ENCODE measurements at places on chromosomes 7 and 10.

DNA sequence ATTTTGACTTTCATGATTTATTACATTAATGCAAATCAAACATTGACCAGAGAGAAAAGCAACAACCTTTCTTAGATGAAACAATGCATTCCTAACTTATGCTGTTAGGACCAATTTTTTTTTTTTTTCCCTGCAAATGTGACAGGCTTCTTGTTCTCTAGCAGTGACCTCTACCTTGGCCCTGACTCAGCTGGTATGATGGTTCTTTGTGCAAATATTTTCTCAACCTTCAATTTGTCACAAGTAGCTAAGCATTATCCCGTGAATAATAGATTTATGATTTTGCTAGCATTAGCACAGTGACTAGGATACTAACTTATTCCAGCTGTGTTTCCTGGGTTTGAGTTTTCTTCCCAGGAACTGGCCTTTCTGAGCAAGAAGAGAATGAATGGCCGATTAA is 64.9 kb downstream of the PPP1R9A start:
- no peak for DNase-seq

DNA sequence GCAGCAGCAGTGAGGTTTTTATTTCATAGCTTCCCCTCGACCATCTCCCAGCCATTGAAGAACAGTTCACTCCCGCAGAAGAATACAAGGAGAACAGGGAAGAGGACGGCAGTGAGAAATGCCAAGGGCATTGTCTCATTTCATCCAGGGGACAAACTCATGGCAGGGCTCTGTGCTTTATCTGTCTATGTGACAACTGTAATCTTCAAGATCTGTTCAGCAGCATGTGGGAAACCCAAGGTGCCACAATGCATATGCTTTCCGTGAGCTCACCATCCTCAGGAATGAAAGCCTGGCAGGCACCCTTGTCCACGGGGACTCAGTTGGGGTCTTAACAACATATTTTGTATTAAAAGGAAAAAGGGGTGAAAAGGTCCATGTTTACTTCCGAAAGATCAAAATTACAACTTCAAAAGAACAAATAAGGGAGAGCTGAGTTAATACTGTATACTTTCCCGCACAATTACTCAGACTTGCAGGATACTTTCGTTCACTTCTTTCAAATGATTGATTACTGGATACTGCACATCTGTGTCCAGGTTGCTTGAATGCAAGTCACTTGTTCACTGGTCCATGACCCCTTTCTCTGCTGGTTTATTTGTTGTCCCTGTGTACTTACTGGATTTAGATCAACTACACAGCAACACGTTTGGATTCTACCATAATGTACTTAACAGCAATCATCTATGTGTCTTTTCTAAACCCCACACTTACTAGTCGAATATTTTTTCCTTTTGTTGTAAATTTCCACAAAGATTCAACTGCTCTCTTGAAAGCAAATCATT is 90.1 kb upstream of the ATP6V0A4 start:
- DNase-seq: peak; percentile 7

GRCh38 chr10:106967452-106967851 is 197.1 kb downstream of the SORCS1 start:
- no peak for DNase-seq

DNA sequence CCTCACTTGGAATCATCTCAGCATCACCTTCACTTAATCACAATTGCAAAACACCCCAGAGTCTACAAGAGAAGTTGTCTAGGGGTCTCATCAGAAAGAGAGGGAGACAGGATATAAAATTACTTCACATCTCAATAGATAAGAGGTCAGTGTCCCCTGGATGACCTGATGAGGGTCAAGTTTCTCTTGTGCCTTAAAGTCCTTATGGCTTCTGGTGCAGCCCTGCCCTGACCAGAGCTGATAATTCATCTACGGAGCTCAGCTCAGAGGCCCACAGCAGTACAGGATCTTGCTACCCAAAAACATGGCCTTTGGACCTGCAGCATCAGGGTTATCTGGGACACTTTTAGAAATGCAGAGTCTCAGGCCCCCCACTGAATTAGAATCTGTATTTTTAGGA is 111.1 kb upstream of the GLI3 start:
- DNase-seq: no peak

GRCh38 chr7:24504836-24505235 is 68.4 kb upstream of the PALS2 start:
- no peak for DNase-seq

DNA sequence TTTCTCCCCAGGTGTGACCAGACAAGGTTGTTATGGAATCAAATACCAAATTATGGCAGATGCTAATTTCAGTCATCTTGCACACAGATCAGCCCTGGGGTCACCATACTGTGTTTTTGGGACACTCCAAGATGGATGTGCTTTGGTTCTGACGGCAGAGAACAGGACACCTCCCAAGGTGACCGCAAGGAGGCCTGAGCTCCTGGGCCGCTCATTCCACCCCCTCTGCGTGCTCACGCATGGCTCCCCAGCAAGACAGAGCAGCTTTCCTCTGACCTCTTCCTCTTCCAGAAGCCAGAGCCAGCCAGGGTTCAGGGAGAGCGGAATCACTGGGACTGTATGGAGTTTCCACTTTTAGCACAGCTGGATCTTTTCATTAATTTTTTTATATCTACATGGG is 402.8 kb downstream of the DNAJB6 start:
- no peak for DNase-seq

GRCh38 chr10:4532976-4533375 is 293.0 kb upstream of the AKR1E2 start:
- no peak for DNase-seq

DNA sequence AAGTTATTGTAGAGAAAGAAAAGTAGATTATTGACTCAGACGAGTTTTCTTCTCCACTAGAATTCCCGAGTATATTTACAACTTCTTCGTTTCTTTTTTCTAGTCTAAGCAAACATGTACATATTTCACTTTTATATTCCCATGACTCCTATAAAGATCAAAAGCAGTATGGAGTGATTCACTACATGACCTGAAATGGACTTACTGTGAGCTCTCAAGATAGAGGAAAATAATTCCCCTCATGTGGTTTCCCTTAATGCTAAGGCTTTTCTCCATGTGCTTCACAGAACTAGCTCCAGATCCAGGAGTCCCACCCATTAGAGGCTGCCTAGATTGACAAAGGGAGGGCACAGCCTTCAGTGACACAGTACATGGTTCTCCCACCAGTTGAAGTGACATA is 823.1 kb upstream of the LRRTM3 start:
- no peak for DNase-seq

- DNase-seq: peak; percentile 62
Observed at GRCh38 chr10:26556748-26557640, 118.9 kb downstream of the APBB1IP start.

DNA sequence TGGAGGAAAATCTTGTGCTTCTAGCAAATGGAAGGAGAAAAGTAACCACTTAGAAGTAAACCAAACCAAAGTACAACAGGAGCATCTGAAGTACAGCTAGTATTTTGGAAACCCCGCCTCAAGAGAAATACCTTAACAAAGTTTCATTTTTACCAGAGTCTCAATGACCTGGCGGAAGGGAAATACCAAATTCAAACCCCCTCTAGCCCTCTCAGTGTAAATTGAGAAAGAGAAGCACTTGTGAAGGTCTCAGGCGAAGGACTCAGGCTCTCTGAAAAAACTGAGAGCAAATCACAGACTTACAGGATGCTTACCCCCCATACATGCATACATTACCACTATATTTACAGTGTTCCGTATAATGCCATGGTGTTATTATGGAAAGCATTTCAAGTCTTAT is 70.1 kb downstream of the ZPBP start:
- no peak for DNase-seq

DNA sequence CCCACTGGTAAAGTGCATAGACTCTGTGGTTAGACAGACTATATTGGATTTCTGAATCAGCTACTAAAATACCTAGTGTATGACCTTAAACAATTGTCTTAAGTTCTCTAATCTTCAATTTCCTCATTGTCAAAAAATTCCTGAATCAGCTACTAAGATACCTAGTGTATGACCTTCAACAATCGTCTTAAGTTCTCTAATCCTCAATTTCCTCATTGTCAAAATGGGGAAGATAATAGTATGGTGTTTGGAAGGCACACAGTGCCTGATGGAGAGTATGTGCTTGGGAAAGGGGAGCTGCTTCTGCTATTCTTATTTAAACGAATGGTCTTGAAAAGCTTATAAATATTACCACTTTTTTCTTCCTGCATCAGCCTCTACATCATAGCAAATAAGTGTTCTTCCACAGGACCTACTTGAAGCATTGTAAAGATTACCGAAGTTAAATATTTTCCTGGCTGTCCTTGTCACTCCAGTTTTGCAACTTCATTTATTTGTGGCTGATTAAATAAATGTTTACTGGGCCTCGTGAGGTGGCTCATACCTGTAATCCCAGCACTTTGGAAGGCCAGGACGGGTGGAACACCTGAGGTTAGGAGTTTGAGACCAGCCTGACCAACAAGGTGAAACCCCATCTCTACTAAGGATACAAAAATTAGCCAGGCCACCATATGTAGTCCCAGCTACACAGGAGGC is 64.4 kb upstream of the ITGA8 start:
- no peak for DNase-seq

DNA sequence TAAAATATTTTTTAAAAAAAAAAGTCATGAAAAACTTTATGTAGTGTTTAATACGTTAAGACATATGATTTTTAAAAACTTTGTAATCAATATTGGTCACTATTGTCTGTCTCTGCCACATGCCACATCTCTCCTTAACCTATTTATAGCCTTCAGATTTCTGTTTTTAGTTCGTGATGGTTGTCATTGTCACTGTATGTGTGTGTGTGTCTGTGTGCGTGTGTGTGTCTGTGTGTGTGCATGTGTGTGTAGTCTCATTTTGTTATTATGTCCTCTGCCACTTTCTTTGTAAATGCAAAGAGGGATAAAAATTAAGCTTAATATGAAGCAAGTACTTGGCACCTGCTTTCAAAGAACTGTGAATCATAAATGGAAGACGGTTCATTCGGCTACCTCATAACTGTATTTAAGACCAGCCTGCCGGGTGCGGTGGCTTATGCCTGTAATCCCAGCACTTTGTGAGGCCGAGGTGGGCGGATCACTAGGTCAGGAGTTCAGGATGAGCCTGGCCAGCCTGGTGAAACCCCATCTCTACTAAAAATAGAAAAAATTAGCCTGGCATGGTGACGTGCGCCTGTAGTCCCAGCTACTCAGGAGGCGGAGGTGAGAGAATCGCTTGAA is 354.0 kb downstream of the ARL4A start:
- DNase-seq: no peak

DNA sequence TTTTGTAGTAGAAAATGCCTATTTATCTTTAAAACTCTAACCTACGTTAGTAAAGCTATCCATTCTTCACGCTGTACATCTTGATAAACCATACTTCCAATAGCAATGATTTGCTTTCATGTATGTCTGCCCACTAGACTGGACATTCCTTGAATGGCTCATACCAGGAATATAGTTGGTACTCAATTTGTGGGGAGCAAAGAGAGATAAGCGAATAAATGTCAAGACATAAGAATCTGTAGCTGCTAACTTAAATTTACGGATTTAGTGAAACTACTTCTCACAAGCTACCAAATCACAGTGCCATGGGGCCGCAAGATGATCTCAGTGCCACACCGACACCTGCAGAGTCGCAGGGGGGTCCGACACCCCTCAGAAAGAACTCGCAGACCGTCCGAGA is 763 bp upstream of the RALA start:
- no peak for DNase-seq

GRCh38 chr7:105759670-105760550 is 116.5 kb downstream of the ATXN7L1 start:
- DNase-seq: peak; percentile 75

GRCh38 chr7:135802697-135803096 is 54.1 kb upstream of the FAM180A start:
- DNase-seq: no peak

- peak; percentile 24 for DNase-seq
Observed at GRCh38 chr10:78053211-78053868, 19.7 kb downstream of the RPS24 start.

DNA sequence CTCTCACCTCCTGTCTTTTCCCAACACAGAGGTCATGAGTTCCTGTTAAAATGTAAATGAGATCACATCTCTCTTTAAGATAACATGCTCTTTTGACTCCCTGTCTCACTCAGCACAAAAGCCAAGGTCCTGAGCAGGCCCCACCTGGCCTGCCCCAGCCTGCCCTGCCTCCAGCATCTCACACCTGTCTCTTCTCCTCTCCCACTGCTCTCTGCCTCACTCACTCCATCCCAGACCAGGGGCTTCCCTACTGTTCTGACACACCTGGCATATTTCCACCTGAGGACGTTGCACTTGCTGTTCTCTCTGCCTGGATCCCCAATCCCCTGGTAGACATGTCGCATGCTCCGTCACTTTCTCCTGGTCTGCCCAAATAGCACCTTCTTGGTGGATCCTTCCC is 285.0 kb upstream of the ZMIZ1 start:
- no peak for DNase-seq

DNA sequence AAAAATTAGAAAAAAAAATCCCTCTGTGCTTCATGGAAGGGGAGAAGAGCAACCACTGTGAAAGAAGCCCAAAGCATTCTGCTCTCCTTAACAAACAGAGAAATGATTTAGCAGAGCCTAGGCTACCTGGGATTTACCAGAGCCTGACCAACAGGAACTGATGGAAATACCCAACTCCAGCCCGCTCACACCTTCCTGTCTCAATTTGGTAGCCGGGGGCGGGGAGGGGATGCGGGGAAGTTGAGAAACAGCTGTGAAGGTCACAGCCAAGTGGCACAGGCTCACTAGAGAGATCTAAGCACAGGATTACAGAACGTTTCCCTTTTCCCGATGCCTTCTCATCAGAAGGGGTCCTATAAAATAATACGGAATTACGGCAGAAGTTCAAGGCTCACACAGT is 17.6 kb downstream of the RSU1 start:
- no peak for DNase-seq

- DNase-seq: no peak
Observed at GRCh38 chr7:19295376-19295775, 150.2 kb upstream of the FERD3L start.

- peak; percentile 47 for DNase-seq
Observed at GRCh38 chr7:30510124-30511075, 5.8 kb upstream of the GGCT start.

DNA sequence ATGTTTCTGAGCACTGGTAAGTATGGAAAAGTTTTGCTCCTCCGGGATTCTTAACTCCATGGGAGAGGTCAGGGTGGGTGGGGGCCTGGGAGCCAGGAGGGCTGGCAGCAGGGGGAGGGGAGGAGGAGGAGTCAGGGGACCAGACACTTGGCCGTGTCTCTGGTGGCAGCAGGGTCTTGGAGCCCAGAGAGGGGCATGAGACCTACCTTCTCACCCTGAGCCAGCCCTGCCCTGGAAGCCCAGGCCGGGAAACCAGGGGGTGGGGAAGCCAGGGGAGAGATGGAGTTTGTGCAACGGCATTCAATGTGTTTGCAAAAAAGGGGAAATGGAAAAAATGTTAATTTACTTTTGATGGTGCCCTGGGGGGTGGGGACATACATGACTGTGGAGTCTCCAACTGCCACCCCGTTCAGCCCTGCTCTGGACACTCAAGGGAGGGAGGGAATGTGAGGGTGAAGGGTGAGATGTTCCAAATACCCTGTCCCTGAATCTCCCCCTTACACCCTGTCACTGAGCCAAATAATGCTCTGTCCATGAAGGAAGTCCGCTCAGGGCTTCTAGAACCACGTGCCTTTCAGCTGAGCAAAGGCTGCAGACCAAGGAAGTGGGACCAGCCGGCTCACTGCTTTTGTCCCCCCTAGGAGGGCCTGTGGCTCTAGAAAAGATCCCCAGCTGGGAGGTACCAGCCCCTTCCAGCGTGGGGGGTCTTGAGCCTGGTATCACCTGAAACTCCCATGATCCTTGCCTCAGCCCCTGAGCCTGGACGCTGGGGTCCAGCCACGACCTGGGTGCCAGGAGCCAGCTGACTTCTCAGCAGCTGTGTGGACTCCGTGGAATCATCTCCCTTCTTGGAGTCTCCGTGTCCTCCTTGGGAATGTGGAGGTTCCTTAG is 48.3 kb downstream of the TMEM270 start:
- no peak for DNase-seq
